ENCODE measurements at places on chromosomes 5 and 9.

DNA sequence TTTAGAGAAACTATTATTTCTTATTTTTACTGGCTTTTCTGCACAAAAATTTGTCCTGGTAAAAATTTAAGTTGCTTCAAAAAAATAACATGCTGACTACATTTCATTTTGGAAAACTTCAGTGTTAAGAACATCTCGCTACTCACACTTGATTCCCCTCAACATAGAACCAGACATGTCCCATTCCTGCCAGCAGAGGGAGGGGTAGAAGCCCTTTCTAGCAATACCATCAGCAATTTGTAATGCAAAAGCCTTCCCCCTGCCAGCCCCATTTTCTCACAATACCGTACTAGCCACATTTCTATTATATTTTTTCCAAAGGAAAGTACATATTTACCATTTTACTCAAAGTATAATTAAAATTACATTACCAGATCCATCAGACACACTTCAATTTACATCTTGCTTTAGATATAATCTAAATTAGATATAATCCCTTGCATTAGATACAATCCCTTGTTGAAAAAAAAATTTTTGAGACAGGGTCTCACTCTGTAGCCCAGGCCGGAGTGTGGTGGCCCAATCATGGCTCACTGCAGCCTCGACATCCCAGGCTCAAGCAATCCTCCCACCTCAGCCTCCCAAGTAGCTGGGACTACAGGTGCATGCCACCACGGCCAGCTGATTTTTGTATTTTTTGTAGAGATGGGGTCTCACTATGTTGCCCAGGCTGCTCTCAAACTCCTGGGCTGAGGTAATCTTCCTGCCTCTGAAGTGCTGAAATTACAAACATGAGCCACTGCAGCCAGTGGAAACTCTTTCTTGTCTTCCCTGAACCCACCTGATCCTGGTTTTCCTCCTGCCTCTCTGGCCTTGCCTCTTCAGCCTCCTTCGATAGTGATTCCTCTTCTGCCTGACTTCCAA is 39.6 kb upstream of the IDNK start:
- DNase-seq = peak; percentile 70

DNA sequence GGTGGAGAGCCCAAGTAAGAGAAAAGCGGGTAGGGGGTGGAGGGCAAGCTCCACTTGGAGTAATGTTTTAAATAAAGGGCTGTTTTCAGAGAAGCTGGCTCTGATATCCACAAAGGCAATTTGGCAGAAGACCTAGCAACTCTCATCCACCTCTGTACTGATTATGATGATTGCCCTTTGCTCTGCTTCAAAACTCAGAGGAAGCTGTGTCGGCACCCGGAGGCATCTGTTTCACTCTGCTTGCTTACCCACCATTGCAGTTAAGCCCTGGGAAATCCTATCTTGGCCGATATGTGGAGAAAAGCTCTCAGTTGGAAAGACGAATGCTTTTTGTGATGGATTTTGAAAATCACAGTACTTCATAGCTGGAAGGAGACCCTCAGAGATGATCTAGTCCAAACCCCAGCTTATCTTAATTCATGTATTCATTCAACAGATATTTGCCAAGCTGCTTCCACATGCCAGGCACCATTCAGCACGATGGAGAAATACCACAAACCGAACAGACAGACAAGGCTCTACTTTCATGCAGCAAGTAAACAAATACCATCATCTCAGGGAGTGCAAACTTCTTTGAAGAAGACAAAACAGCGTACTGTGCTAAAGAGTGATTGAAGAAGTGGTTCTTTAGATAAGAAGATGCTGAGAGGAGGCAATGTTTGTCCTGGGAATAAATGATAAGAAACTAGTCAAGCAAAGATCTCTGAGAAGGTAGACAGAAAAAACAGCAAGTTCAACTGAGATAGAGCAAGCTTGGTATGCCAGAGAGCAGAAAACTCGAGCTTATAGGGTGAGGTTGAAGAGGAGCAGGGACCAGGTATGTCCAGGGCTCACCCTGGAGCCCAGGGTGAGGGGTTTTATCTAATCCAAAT is 140.4 kb upstream of the SPDL1 start:
- DNase-seq = no peak

GRCh38 chr9:136484153-136485048 is 1.6 kb upstream of the SEC16A start:
- DNase-seq = no peak

DNA sequence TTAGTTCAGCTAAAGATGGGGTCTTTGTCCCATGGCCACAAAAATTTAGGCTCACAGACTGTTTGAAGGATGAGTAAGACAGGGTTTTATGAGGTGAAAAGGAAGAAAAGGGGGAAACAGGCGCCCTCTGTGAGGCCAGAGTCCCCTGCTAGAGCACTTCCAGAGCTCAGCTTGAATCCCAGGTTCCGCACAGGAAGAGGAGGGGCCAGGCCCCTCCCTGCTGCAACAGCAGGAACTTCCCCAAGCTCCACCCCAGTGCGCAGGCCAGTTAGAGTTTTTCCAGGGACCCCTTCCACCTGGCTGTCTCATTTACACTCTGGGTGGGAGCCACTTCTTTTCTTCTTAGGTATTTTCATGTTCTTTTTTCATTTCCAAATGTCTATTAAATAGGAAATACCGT is 480.8 kb downstream of the PSAT1 start:
- DNase-seq = no peak

DNA sequence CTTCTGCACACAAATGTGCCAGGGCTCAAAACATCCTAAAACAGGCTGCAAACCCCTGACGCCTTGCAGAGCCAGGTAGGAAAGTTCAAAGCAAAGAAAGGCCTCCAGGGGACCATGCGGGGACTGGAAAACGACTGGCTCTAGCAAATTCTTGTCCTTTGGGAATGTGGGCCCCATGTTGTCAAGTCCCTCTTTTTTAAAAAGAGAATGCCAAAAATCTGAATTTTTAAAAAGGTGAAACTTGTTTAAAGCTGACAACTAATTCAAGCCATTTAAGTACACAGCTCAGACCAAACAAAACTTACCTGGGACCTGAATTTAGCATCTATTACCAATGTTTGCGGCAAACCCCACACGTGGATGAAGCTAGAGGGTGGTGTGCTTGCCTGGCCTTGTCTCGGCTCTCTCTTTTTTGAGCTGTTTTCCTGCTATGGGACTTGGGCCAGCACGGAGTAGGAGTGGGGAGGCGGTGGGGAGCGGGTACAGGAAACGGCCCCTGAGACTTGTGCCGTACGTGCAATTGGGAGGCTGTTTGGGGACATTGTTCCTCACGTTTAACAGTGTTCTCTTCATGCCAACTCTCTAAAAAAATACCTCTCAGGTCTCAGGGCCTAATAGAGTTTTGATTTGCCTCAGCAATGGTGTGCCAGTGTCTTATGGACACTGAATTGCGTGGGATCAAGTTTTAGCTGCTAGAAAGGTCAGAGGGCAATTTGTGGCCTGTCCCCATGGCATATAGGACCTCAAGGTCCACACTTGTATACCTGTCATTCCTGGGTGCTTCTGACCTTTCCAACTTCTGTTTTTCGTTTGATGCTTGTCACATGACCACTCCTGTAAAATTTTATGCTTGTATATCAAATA is 15.1 kb upstream of the PHF19 start:
- no peak for DNase-seq

- peak; percentile 44 for DNase-seq
Observed at GRCh38 chr5:133610489-133611356, 1.6 kb downstream of the FSTL4 start.

DNA sequence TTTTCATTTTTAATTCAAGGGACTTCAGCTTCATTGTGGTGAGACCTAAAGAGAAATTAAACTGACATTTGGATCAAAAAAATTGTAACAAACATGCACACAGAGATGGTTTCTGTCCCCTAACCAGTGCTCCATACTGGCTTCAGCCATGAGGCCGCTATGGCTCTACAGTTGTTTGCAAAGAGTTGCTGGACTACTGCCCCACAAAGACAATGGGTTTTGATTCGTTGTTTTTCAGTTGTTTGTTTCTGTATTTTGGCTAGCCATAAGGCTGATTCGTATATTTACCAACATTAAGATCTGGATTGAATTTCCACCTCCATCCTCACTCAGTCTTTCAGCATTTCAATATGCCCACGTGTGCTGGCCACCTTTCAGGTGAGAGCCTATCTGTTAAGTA is 163.7 kb upstream of the KIF2A start:
- no peak for DNase-seq

DNA sequence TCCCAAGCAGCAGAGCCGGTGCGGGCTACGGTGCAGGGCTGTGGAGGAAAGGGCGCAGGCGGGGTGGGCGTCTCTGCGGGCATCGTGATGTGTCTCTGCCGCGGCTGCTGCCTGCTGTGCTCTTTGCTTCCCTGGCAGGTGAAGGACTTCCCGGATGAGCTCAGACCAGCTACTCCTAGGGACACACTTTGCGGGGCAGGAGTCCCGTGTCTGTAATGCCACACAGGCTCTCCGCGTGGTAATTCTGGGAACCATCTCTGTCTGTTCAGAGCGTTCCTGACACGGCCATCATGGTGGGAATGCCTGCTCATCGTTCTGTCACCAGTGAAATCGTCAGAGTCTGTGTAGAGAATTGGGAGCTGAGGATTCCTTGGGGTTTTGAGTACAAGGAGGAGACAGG is 235.5 kb downstream of the FANCC start:
- DNase-seq = no peak

DNA sequence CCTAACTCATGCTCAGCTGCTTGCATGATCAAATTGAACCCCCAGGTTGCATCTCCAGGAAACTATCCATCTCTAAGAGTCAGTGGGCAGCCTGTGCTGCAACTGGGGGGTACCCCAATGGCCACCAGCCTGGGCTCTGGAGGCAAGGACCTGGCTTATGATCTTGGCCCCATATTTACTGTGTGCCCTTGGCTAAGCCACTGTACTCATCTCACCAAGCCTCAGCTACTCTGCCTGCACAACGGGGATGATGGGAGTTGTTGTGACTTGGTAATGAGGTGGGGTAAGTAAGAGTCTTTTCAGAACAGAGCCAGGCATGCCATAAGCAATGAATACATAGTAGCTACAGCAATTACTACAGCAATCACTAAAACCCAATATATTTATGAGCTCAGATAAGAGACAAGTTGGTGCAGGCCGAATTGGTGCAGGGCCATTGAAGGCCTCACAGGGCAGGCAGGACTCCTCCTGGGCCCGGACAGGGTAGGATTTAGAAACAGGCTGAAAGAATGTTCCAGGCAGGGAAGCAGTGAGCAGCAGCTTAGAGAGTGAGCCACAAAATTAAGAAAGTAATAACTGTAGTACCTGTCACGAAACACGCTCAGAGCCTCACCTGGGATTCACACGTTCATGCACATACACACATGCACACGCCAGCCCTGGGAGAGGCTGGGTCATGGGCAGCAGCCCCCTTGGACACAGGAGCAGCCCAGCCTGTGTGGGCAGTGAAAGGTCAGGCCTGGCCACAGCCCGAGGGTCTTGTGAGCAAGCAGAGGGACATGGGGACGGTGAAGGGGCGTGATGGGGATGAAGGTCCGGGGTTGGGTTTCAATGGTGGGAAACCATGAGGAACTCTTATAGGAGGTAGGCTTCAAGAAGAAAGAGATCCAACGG is 74.1 kb downstream of the PAX5 start:
- DNase-seq = no peak

Measured in fibroblast of skin of back (primary cell).